ENCODE measurements at places on chromosomes 3 and 15.
A peak's percentile ranks its signal among the peaks of the same experiment; 100 is the strongest.

- DNase-seq: no peak
These were observed 40.9 kb downstream of the HDC start for GRCh38 chr15:50224606-50225005.

DNA sequence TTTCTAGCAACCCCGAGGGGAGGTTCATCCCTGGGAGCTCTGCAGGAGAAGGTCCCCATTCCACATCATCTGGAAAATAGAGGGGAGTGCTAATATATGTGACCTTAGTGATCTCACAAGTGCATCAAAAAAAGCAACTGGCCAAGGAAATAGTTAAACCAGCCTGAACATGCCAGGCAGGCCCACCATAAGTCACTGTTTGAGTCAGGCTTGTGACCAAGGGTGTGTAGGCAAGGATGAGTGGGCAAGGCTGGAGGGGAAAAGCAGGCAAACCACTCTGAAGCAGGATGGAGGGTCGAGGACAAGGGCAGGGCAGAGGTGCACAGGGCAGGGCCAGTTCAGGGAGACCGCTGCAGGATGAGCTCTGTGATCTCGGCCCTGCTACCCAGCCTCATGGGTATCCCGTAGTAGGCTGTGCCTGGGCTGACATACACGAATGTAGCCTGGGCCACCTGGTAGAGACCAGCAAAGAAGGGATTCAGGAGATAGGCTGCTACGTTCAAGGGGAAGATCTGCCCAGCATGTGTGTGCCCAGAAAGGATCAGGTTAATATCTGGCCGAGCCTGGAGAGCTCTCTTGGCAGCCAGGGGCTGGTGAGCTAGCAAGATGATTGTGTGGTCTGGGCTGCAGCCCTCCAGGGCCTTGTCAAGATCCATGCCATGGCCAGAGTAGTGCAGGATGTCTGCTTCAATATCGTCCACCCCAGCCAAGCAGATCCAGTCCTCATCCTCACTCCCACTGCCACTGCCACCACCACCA lies 4.3 kb downstream of the GLB1 start:
- no peak for DNase-seq

DNA sequence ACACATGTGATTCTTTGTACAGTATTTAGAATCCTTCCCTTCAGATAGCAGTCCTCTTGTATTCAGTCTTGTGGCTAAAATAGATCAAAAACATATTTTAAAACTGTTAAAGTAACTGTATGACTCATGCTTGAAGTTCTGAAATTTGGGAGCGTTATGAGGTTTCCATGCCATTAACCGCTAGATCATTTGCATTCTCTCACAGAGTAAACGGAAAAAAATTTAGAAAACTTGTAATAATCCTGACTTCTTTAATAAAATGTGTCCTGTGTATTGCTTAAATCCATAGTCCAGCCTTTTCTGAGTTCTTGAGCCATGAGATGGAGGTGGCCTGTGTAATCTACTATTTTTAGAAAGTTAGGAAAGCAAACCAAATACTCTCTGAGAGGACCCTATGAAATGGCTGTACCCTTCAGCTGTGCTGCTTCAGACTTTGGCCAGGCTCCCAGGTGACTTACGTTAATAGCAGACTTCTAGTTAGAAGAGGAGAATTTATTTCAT lies 33.8 kb downstream of the MBNL1 start:
- peak; percentile 67 for DNase-seq

- DNase-seq: peak; percentile 44
These were observed 12.6 kb upstream of the RTP3 start for GRCh38 chr3:46484911-46485778.

DNA sequence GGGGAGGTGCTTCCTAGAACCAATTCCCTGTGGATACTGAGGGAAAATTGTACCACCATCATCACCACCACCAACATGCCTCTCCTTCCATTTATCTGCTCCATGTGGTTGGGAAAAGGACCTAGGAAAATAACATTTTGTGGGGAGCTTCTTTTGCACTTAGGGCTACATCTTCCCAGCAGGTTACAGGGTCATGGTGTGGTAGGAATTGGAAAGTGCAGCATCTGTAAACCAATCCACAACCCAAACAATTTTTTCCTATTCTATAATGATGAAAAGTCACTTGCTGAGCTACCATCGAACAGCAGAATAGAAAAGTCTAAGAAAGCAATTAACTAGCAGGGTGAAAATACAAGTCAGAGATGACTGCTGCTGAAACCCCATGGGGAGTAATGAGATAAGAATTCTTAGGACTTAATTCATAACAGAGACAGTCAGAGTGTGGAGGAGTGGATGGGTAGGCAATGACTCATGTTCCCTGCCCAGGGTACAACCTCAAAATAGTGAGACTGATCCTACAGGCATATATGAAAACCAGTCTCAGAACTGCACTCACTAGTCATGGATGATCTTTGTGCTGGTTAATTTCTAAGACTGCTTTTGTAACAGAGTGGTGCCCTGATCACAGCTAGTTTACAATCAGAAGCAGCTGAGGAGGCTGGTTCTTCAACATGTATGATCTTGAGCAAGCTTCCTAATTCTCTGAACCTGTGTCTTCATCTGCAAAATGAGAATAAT lies 38.1 kb upstream of the LEKR1 start:
- DNase-seq: no peak

DNA sequence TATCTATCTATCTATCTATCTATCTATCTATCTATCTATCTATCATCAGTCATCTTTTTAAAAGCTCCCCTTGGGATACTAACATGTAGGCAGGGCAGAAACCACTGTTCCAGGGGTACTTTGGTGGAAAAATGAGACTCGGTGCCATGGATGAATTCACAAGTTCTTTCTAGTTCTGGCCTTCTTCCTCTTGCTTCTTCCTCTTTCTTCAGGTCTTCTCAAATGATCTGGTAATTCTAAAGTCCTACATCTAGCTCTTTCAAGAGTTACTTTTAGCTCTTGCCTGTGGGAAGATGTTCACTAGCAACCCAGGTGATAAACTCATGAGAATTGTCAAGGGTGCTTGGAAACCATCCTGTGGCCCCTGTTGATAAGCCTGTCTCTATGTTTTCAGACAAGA lies 168.5 kb upstream of the TBC1D5 start:
- DNase-seq: no peak

GRCh38 chr3:123047062-123047319 lies 19.4 kb upstream of the SEMA5B start:
- DNase-seq: no peak

All from muscle of back (tissue), 13 donors.